ENCODE measurements at places on chromosomes 3 and 15. TPM values are rescaled to one million over a fixed set of nuclear protein-coding genes. Genes with fewer than 3 reads are reported as not detected.

C3orf20 gene
- total RNA-seq: 0.18 TPM

CCDC9B gene
- 37.8 TPM for total RNA-seq

MUC20 gene
- 28.7 TPM for total RNA-seq

CFAP20DC gene
- total RNA-seq: 0.49 TPM

CHRM5 gene
- 0.18 TPM for total RNA-seq

PARP15 gene
- total RNA-seq: 3.3 TPM

EPHA3 gene
- total RNA-seq: 12.6 TPM

WHAMM gene
- 14.2 TPM for total RNA-seq

SLC6A20 gene
- total RNA-seq: 8.2 TPM

HDC gene
- total RNA-seq: 8.1 TPM
